ENCODE measurements at places on chromosomes 5 and 9.

DNA sequence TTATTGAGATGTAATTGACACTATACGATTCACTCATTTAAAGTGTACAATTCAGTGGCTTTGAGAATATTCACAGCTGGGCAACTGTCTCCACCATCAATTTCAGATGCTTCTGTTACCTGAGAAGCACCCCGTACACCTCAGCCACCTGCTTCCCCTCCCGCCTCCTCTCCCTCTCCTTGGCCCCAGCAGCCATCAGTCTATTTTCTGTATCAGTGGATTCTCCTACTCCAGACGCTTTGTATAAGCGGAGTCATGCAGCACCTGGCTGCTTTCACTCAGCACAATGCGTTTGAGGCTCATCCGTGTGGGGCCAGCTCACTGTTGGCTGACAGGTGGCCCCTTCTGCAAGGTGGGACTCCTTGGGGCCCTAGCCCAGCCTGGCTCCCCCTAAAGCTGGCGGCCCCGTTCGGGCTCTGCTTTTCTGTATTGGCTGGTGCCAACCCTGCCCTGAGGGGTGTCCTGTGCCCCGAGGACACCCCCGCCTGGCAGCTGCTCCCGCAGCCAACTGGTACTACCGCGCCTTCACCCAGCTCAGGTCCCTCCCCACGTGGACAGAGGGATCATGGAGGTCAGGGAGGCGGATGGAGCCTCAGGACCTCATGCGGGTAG lies 124.4 kb upstream of the COL5A1 start:
- no peak for DNase-seq

DNA sequence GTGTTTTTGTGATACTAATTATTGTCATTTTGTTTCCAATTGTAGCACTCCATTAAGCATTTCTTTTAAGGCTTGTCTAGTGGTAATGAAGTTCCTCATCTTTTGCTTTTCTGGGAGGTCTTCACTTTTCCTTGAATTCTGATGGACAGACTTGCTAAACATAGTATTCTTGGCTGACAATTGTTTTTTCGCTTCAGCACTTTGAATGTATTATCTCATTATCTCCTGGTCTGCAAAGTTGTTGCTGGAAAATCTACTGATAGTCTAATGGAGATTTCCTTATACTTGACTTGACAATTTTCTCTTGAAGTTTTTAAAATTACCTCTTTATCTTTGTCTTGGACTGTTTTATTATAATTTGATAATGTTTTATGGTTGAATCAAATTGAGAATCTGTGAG lies 147.5 kb downstream of the FAM174A start:
- DNase-seq = no peak

GRCh38 chr5:518721-519120 lies 5.5 kb downstream of the SLC9A3 start:
- no peak for DNase-seq

- DNase-seq = no peak
Measured at GRCh38 chr9:127756233-127756632, 21.1 kb upstream of the TOR2A start.

GRCh38 chr5:161311146-161311708 lies 235.3 kb downstream of the GABRB2 start:
- DNase-seq = no peak

DNA sequence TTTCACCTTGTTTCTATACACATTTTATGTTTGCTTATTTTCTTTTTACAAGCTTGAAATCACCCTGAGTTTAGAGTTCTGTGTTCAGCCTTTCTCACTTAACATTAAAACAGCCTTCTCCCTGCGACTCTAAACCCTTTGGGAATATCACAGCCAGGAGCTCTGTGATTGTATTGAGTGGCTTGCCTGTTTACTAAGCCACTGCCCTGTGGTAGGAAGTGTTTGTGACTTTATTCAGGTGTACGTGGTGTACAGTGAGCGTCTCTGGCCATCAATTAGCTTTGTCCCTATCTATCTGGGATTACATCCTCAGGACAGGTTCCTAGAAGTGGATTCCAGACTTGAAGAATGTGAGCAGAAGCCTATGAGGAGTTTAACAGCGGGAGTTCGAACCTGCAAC lies 11.0 kb upstream of the NEURL1B start:
- DNase-seq = no peak

DNA sequence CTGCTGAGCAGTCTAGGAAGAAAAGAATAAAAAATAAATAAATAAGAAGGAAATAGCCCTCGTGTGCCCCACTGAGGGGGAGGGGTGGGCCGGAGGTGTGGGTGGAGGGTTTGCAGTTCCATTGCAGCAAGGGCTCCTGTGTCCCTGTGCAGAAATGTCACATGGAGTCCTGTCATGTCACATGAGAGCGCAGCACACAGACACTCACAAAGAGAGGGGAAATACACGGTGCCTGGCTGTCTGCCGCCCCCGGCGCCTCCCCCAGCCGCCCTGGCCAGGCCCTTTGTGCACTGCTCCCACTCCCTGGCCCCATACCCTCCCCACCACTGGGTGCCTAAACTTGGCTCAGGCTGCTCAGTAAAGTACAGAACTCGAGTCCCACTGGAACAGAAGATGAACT lies 55.6 kb upstream of the SPTLC1 start:
- DNase-seq = peak; percentile 93

DNA sequence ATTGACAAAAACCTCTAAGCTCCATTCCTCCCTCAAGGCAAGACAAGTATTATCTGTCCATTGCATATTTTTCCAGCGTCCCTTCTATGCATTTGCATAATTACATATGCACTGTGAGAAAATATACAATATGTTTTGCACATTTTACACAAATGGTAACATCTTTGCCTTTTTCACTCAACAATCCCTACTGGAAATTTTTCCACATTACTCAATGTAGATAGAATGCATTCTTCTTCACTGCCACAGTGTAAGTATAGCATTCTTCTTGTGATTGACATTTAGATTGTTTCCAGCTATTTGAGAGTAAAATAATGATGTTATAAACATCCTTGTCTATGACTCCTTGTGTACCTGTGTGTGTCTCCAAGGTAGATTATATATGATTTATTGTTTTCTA lies 205.0 kb downstream of the SLIT3 start:
- no peak for DNase-seq

DNA sequence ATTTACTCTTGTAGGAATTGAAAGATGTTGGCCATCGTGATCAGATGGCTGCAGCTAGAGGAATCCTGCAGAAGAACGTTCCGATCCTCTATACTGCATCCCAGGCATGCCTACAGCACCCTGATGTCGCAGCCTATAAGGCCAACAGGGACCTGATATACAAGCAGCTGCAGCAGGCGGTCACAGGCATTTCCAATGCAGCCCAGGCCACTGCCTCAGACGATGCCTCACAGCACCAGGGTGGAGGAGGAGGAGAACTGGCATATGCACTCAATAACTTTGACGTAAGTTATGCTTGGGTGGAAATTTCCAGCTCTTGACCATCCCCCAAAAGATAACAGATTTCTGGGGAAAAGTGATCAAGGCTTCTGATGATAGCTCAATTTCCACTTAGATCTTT lies 50.6 kb downstream of the LRRTM2 start:
- DNase-seq = no peak

GRCh38 chr9:130499804-130500263 lies 55.1 kb downstream of the ASS1 start:
- DNase-seq = no peak

- no peak for DNase-seq
Measured at GRCh38 chr5:30539004-30539634, 654.4 kb upstream of the CDH6 start.

DNA sequence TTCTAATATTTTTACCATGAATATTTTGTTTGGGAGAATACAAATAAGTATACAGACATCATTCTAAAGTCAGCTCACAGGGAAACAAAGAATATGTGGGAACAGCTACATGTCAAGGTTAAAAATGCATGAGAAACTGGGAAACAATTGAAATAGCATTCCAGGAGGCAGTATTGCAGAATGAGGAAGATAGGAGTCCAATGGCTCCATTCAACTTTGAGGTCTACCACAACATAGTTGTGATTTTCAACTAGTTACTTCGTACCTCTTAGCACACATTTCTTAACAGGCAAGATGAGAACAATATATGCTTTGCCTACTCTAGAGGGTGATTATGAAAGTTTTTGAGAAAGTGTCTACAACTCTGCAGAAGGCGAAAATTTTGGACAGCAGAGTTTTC lies 35.2 kb upstream of the CAST start:
- DNase-seq = no peak
